ENCODE measurements at places on chromosomes 7 and 10.

- DNase-seq, result no peak
These were observed 85.7 kb upstream of the AOAH start for GRCh38 chr7:36810032-36810431.

DNA sequence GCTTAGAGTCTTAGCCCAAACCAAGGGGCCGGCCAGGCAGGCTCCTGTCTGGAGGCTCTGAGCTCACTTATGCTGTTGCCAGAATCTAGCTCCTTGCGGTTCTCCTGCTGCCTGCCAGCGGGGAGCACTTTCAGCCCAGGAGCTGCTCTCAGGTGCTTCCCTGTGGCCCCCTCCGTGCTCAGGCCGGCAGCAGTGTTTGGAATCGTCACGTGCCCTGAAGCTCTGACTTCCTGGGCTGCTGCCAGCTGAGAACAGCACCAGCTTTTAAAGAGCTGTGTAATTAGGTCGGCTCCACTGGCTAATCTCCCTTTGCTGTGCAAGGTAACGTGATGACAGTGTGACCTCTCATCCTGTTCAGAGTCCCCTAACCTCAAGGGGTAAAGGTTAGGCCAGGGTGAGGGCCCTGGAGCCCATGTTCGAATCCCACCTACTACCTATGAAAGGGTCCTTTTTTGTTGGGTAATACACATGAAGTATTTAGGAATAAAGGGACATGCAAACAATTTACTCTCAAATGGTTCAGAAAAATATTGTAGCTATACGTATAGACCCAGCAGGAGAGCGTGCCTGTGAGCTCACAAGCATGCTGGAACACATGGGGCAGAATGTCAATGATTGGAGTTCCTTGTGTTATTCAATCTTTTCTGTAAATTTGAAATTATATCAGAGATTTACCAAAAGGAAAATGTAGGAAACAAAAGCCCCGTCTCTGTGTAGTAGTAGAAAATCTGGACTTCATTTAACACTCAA is 16.6 kb downstream of the ZNF862 start:
- DNase-seq, result peak; percentile 96

- DNase-seq, result no peak
These were observed 130.6 kb downstream of the DOCK1 start for GRCh38 chr10:127035827-127036226.

- no peak for DNase-seq
These were observed 127.3 kb upstream of the PCBD1 start for GRCh38 chr10:71015674-71016073.

GRCh38 chr7:149773446-149774236 is at the start of gene ZNF467:
TSS of gene ZNF467 (minus strand) at chr7:149773588. CDS start at chr7:149771032, 2,556 bp downstream.
- peak; percentile 64 for DNase-seq

DNA sequence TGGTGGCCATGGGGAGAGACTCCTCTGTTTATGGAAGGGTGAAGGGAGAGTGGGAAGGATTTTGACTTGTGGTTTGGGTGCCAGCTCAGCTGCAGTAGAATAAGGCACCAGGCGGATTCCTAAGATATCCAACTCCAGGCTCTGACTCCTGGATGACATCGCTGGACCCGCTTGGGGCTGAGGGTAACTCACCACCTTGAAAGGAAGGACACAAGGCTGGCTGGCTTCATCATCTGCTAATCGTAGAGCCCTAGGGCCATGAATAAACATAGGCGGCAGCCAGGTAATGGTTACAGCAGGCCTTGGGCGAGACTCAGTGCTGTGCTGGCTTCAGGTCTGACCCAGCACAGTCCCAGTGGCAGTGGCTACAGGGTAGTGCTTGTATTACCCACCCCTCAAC is 16.7 kb upstream of the LIPK start:
- no peak for DNase-seq

DNA sequence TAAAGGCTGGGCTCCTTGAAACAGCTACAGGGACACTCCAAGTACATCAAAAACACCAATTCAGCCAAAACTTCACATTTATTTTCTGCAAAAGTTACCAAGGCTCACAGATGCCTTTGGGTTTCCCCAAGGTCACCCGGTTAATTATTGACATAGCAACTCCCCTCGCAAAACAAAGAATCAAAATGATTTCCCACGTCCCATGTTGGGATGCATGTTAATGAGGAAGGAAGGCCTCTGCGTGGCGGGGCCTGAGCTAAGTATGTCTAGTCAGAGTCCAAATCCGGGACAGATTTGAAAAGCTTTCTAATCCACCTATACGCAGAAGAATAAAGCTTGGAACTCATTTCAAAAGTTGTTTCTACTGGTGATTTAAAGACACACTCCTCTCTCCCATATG is 535 bp upstream of the TMEM72 start:
- no peak for DNase-seq

GRCh38 chr7:155457544-155458110 is 302 bp upstream of the EN2 start:
- DNase-seq, result no peak

GRCh38 chr10:123451618-123452245 is 214.4 kb upstream of the GPR26 start:
- DNase-seq, result no peak

Measured in NCI-H2171 treated with DMSO at 0.1 percent for 48 hours (cell line).